ENCODE measurements at places on chromosomes 4 and X. TPM values are rescaled to one million over a fixed set of nuclear protein-coding genes. Genes with fewer than 3 reads are reported as not detected.

GRCh38 chr4:138843616-138844015 lies 172.0 kb upstream of the NOCT start:
- no peaks in the 10 kb centered on the region for H3K36me3 ChIP-seq
- H3K4me3 ChIP-seq = no peak overlapping the region
- no peak overlapping the region for H3K27ac ChIP-seq
- no peaks in the 10 kb centered on the region for H3K4me1 ChIP-seq

DNA sequence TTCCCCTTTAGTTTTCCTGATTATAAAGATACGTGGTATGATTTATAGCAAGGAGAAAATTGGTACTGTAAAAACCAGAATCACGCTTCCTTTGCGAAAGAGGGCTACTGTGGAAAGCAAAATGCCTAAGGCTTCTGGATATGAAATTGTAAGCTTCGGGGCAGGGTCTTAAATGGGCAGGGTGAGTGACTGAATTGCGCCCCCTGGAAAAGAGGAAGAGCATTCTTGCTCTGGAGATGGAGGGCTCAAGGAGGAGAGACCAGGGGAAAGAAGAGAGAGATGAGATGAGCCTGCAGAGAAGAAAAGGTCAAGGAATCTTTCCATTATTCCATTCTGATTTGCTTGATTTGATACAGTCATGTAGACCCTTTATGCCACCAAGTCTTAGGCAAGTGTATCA lies 13.1 kb upstream of the ETNPPL start:
- H3K36me3 ChIP-seq = no peaks in the 10 kb centered on the region
- H3K27ac ChIP-seq = no peak overlapping the region
- DNase-seq = no peak
- H3K4me1 ChIP-seq = no peaks in the 10 kb centered on the region

DNA sequence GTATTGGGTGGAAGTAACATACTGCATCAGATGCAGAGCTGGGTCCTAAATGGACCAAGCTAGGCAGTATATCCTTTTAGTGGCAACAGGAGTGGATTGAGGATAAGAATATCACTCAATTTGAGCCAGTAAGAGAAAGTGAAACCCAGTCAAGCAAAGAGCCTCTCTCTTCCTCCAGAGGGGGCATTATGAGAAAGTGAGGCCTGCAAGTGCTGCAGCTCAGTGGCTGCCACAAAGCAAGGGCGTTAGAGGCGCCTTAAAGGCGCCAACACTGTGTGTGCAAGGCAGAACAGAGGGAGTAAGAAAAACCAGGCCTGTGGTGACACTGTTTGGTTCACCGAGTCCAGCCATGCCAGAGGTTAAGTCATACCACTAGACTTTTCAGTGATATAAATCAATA lies 17.5 kb downstream of the STX18 start:
- peaks cover 12% of the 10 kb centered on the region for H3K36me3 ChIP-seq
- no peak overlapping the region for H3K27ac ChIP-seq
- H3K27me3 ChIP-seq = no peaks in the 10 kb centered on the region
- DNase-seq = peak; percentile 23

DNA sequence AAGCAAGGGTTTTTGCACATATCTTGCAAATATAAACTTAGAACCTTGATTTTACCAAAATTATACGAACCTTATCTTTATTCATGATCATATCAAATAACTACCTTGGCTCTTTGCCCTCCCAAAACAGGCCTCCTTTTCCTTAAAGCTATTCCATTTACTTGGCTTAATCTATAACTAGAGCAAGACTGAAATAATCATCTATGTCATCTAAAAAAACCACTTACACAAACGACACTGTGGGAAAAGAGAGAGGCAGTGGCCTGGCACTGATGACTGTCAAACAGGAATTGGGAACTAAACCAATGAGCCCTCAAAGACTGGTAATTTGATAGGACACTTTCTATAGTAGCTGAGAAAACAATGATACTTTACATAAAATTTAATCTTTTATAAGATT lies 11.7 kb upstream of the PTPN13 start:
- no peaks in the 10 kb centered on the region for H3K4me1 ChIP-seq
- DNase-seq = no peak
- no peak overlapping the region for H3K4me3 ChIP-seq
- H3K36me3 ChIP-seq = no peaks in the 10 kb centered on the region

GRCh38 chr4:74385386-74385785 lies 20.4 kb downstream of the EREG start:
- no peak overlapping the region for H3K4me3 ChIP-seq
- H3K36me3 ChIP-seq = no peaks in the 10 kb centered on the region
- no peak overlapping the region for H3K27ac ChIP-seq
- peaks cover 2% of the 10 kb centered on the region for H3K27me3 ChIP-seq
- H3K4me1 ChIP-seq = no peaks in the 10 kb centered on the region
- no peak for DNase-seq

DNA sequence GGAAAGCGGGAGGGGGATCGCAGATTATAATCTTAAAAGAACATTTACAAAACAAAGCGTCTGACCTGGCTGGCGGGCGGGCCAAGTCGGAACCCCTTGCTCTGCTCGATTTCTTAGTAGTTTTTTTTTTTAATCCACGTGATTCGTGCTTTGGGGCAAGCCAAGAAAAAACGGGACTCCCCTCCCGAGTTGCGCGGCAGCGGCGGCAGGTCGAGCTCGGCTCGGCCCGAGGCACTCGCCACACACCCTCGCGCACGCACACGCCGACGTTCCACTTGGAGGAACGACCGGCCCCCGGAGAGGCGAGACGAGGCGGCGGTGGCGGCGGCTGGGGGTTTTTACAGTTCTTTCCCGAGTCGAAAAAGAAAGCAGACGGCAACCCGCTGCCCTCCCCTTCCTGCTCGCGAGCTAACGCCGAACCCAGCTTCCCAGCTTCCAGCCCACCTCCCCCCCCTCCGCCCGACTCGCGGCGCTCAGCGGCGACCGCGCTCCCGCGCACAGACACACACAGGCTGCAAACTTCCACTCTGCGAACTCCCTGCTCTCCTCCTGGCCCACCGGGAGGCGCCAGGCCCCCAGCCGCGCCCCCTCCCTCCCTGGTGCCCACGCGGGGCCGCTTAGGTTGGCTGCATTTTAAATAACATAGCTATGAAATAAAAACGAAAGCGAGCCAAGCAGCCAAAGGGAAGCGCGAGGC lies 1.2 kb downstream of the BCOR start:
- DNase-seq = peak; percentile 70
- peak overlapping the region; percentile 86 for H3K4me3 ChIP-seq
- H3K4me1 ChIP-seq = peaks cover 28% of the 10 kb centered on the region
- no peaks in the 10 kb centered on the region for H3K36me3 ChIP-seq
- H3K27me3 ChIP-seq = no peaks in the 10 kb centered on the region

- H3K36me3 ChIP-seq = no peaks in the 10 kb centered on the region
- H3K4me1 ChIP-seq = peaks cover 21% of the 10 kb centered on the region
- DNase-seq = no peak
- no peak overlapping the region for H3K4me3 ChIP-seq
- no peak overlapping the region for H3K27ac ChIP-seq
- H3K27me3 ChIP-seq = no peaks in the 10 kb centered on the region
These were observed 44.7 kb downstream of the PTTG2 start for GRCh38 chr4:38004887-38005286.

GRCh38 chr4:94741304-94741703 lies 16.5 kb upstream of the BMPR1B start:
- no peak overlapping the region for H3K4me3 ChIP-seq
- H3K27me3 ChIP-seq = peaks cover 11% of the 10 kb centered on the region
- no peaks in the 10 kb centered on the region for H3K4me1 ChIP-seq

RPS6KA3 gene
- total RNA-seq = 27.7 TPM

PLXNB3 gene
- 0.05 TPM for total RNA-seq
